DMS53 (cell line): ENCODE measurements at places on chromosomes 5 and 9.

GRCh38 chr5:154411338-154411737 is 34.5 kb upstream of the SAP30L start:
- no peak for DNase-seq

DNA sequence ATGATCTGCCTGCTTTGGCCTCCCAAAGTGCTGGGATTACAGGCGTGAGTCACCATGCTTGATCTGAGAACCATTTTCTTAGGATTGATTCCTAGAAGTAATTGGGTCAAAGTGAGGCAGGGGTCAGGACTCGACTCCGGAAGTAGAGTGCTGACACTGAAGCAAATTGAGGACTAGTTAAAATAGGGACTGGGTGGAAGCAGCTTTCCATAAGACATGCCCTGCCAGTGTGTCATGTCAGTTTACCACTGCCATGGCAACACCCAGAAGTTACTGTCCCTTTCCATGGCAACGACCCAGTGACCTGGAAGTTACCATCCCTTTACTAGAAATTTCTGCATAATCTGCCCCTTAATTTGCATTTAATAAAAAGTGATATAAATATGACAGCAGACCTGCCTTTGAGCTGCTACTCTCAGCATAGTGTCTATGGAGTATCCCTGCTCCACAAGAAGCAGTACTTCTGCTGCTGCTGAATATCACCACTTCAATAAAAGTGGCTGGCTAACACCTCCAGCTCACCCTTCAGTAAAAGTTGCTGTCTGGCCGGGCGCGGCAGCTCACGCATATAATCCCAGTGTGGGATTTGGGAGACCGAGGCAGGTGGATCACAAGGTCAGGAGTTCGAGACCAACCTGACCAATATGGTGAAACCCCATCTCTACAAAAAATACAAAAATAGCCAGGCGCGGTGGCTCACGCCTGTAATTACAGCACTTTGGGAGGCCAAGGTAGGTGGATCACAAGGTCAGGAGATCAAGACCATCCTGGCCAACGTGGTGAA is 47.8 kb upstream of the JADE2 start:
- DNase-seq: peak; percentile 61

DNA sequence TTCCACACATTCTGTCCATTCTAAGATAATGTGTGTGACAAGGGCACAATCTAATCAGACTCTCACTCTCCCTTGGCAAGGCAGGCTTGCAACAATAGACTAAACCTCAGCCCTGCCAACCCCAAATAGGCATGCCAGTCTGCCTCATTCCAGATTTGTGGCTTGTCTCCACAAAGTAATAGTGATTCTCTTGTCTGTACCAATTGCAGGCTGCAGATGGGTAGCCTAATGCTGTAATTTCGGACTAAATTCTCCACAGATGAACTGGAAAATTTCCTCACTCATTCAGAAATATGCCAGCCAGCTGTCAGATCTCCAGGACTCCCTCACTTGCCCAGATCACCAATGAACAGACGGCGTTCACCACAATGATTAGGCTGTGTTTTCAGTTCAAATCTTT is 413.6 kb downstream of the ELAVL2 start:
- DNase-seq: no peak

- DNase-seq: no peak
Measured at GRCh38 chr5:119063579-119064379, 7.1 kb upstream of the DMXL1 start.

GRCh38 chr5:57324861-57325260 is 151.0 kb downstream of the GPBP1 start:
- no peak for DNase-seq

DNA sequence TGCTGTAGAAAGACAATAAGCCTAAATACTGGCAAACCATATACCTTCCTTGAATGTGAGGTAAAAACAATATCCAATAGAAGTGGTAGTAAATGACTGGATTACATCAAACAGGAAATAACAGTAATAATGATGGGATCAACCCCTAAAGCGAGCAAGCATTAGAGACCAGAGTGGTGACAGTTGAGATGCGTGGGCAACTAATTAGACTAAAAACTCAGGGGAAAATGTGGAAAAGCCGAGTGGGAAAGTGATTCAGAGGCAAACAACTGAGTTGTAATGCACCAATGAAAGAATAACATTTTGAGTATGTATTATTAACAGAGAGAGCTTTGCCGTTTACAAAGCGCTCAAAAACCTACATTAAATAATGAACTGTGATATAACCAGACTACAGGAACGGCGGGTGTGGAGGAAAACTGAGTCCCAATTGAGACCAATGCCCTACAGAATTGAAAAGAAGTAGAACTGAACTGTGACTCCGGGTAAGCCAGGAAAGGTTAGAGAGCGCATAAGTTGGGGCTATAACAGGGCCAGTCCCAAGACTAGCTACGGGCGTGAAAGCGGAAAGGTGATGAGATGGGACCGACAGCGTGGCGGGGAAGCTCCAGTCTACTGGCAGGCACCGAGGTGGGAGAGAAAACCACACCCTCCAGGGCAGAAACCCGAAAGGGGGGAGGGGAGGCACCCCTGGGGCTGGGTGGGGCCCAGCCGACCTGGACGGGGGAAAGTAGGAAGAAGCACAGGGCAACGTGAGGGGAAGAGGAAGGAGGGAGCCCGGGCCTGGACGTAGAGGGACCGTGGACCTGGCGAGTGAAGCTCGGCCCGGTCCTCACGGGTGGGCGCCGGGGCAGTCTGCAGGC is 592 bp downstream of the UBAP2 start:
- DNase-seq: peak; percentile 59

DNA sequence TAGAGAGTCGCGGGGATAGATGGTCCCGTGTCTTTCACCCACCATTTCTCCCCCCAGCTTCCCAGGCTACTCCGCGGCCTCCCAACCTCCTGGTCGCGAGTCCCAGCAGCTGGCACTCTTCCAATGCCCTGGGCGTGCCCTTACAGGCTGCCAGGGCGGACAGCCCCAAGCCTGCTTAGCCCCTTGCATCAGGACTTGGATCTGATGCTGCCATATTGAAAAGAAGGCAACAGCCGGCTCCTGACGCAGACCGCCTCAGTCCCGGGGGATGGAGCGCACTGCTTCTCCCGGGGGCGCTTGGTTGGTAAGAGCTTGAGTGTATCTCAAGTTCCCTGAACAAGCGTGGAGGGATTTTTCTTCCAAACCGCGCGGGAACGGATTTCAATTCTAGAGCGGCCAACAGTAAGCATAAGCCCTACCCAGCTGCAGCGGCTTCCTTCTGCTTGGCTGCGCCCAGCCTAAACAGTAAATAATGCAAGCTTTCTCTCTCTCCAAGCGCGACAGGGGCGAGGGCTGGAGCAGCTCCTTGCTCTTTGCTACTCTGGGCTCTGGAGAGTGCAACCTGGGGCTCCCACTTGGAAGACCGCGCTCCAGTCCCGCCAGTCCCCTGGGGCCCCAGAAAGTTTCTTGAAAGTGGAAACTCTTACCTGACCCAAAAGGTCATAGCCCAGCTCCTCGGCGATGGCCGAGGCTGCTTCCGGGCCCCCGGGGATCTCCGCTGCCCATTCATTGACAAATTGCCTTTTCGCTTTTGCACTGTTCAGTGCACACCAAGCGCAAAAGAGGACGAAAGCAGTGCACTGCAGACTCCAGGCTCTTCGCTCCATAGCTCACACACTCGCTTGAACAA is 607 bp downstream of the PCSK1 start:
- DNase-seq: peak; percentile 91

- DNase-seq: peak; percentile 94
Measured at GRCh38 chr5:129904102-129904666, at the start of gene CHSY3. CHSY3 (plus strand) TSS chr5:129904465.

- peak; percentile 35 for DNase-seq
Measured at GRCh38 chr5:171805746-171806145, 20.1 kb downstream of the SMIM23 start.

- no peak for DNase-seq
Measured at GRCh38 chr9:124357721-124358361, 57.4 kb downstream of the PSMB7 start.

DNA sequence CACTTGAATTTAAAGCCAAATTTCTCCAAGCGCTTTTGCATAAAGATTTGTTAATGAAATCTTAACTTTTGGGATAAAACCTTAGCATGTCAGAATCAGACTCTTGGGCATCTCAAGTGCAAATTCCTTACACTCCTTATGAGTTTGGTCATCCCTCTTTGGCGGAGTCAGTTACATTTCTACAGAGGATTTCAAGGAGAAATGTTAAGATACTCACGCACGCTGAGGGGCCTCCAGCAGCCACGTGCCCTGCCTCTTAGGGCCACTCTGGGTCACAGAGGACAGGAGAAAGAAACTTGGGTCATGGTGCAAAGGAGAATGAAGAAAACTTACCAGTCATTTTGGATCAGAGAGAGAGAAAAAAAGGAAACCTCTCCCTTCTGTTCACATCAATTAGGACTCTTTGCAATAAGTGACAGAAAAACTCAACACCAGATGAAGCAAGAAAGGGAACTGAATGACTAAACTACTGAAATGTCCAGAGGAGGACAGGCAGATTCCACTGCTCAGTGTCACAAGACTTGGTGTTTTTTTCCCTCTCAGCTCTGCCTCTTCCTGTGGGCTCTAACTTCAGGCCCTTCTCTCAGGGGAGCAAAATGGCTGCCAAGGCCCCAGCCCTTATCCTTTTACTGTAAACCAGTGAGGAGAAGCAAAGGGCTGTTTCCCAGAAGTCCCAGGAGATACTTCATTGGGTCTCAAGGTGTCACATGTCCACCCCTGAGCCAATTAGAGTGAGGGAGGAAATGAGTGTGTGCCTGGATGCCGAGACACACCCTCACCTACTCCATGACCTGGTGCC is 63.3 kb upstream of the NFIL3 start:
- no peak for DNase-seq

DNA sequence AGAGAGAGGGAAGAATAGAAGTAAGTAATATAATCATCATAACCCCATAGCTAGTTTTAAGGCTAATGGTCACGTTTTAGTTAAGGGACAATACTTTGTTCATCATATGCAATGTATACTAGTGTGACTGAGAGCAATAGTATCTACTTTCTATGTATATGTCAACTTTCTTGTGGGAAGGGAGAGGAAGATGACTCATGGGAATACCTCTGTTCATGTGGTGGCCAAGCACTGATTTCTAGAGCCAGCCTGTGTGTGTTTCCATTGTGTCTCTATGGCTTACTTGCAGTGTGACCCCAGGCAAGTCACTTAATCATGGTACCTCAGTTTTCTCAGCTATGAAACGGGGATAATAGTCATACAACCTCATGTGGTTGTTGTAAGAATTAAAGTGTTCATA is 639.6 kb downstream of the CETN3 start:
- DNase-seq: peak; percentile 7

GRCh38 chr5:172050080-172050479 is 43.6 kb upstream of the FBXW11 start:
- no peak for DNase-seq

GRCh38 chr9:122125509-122126330 is 32.6 kb upstream of the TTLL11 start:
- peak; percentile 72 for DNase-seq

DNA sequence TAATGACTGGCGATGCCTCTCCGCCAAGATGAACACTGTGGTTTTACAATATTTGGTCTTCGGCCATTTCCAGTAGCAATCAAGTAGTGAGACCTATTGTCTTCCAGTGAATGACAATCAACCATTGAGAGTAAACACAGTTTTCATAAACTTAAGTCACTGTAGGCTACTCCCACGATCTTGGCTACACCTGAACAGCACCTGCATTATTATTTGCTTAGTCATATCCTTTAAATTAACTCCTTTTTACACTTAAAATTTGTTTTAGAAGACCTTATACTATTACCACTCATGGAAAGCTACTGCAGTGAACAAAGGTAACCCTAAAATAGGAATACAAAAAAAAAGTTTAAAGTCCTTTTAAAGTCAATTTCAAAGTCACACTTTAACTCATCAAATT is 58.2 kb downstream of the ZNF354C start:
- no peak for DNase-seq

- no peak for DNase-seq
Measured at GRCh38 chr9:36214571-36214970, 23.9 kb downstream of the CLTA start.

DNA sequence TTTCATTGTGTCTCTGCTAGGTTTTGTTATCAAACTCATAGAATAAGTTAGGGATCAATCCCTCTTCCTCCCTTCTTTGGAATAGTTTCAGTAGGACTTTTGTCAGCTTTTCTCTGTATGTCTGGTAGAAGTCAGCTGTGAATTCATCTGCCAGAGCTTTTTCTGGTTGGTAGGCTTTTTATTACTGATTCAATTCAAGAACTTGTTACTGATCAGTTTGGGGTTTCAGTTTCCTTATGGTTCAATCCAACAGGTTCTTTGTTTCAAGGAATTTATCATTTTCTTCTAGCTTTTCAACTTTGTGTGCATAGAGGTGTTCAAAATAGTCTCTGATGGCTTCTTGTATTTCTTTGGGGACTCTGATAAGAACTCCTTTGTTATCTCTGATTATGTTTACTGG is 221.7 kb downstream of the FGF10 start:
- no peak for DNase-seq

- DNase-seq: no peak
Measured at GRCh38 chr5:163190784-163191183, 246.6 kb upstream of the CCNG1 start.

- peak; percentile 67 for DNase-seq
Measured at GRCh38 chr5:60295423-60295822, 401.9 kb upstream of the PDE4D start.

DNA sequence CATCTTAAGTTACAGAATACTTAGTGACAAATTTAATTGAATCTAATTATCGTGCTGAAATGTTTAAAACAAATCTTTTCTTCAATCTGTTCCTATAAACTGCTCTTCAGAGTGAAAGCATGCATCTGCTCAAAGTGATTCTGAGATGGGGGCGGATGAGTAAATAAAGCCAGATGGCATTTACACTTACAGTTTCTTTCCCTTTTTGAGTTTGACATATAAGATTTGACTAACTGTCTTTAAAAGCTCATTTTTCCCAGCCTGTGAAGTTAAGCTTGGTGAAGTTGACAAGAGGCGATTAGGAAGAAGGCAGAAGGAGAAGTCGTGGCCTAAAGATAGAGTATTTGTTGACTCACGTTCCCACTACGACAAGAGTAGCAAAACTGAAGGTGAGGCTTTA is 137.4 kb downstream of the LPAR1 start:
- no peak for DNase-seq

DNA sequence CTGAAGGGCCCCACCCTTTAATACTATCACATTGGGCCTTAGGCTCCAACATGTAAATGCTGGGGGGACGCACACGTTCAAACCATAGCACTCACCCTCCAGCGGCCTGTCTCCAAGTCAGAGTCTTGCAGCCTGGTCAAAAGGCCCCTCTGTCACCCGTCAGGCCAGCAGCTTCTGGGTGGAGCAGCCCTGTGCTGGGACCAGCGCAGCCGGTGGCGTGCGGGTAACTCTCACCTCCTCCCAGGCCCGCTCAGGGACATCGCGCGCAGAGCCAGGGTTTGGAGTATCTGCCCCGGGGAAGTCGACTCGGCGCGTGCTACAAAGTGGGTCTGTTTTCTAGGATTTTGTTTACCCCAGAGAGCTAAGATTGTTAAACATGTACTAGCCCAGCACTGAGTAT is 93.0 kb upstream of the COL5A1 start:
- no peak for DNase-seq

DNA sequence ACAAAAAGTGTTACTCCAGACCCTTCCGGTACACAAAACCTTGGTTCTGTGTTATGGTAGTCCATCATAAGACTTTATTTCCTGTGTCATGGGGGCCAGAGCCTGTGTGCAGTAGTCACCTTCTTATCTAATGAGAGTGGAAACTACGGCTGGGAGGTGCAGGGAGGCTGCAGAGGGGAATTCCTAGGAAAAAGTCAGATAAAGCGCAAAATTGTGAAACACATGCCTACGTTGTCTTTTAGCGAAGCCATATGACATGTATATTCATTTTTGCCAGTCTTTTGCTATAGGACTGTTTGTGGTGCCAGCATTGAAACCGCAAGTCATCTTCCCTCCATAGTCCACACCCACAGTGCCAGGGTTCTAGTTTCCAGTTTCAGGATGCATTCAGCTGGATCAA is 80.7 kb downstream of the PPARGC1B start:
- no peak for DNase-seq

- peak; percentile 20 for DNase-seq
Measured at GRCh38 chr5:142115937-142116614, 7.5 kb downstream of the NDFIP1 start.
